Small intestine (tissue), 16 donors: ENCODE measurements at places on chromosomes 2 and 18.

GRCh38 chr2:180604077-180604476 is 376.3 kb upstream of the UBE2E3 start:
- DNase-seq = no peak

GRCh38 chr2:182924306-182924705 is 57.9 kb upstream of the FRZB start:
- DNase-seq = no peak

DNA sequence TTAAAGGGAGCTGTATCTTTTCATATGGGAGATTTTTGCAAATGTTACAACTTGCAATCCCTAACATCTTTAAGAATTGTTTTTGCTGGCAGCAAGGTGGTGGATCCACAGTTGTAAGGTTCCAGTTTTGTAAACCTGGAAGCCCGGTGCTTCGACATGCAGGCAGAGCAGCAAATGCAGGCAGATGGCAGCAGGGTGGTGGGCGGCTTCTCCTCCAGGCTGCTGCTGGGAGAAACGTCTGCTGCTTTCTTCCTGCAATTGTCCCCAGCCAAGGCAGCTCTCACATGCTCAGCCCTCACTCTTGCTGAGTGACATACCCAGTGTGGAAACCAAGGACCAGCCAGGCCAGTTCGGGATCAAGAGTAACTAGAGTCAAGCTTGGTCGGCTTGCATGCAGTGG is 166.0 kb downstream of the SEPTIN10 start:
- no peak for DNase-seq

DNA sequence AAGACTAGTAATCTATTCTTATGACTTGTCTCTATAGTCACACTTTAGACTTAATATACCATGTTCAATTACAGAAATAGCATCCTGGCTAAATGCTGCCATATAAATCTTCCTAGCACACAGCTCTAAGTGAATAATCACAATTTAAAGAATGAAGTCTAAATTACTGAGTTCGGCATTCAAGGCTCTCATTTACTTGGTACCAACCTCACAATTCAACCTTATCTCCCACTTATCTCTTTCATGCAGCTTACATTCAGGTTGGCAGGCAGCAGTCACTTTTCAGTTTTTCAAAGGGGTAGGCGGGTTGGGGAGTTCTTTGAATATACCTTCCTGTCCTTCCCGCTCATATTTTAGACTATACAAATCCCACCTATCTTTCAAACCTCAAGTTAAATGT is 1.5 kb downstream of the MMADHC start:
- peak; percentile 2 for DNase-seq

DNA sequence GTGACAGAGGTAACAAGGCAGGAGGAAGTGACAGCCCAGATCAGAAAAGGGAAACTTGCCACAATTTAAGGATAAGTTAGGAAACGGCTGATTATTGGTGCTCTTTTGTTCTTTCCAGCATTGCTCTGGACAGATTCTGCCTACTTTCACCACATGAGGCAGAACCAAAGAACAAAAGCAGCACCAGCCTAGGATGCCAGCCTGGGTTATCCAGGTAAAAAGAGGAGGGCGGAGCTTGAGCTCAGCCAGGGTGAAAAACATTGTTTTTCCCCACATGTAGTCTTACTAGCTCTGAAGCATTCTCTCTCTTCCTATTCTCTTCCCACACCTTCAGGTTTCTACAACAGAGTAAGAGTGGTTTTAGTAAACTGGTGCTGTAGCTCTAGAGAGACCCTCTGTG is 300.5 kb downstream of the TMX3 start:
- no peak for DNase-seq

DNA sequence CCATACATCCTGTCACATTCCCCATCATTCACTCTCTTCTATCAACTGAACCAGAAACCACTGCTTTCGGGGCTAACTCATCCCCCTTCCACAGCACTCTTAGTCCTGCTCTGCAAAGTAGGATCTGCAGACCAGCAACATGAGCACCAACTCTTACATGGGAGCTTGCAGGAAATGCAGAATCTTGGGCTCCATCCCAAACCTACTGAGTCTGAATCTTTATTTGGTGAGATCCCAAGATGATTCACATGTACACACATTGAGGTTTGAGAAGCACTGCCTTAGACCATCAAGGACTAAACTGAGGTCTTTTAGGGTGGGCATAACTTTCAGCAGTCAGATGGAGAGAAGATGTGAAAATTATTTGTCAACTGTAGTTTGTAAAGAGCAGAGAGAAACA is 235.6 kb upstream of the EPHA4 start:
- DNase-seq = no peak

- no peak for DNase-seq
These were observed 17.9 kb upstream of the ASB1 start for GRCh38 chr2:238408615-238409340.

- no peak for DNase-seq
These were observed 285.8 kb upstream of the MAP2 start for GRCh38 chr2:209138079-209138478.

DNA sequence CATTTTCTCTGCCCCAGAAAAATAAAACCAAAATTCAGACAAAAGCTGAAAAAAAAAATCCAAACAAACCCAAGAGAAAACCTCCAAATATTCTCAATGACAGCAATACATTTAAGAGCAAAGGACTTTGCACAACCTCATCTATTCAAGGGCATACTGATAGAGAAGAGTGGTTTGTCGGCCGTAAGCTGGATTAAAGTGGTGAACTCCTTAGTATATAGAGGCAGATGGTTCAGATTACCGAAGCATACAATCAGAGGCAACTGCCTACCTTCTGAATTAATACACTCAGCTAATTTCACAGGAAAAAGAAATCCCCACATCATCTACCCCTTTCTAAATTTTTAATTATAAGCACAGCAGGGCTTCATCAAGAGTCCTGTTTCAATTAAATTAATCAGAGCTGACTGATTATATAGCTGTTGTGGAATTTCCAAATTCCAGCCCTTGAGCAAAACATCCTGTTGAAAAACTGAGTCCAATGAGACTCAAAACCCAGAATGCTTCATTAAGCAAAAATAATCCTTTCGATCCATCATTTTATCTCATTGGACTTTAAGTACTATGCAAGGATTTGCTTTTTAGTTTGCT is at the start of gene CPLX4:
CPLX4 (minus strand) TSS at position 190 of the 591 bp plus-strand sequence; CDS start at position 3, 187 bp downstream.
- no peak for DNase-seq

DNA sequence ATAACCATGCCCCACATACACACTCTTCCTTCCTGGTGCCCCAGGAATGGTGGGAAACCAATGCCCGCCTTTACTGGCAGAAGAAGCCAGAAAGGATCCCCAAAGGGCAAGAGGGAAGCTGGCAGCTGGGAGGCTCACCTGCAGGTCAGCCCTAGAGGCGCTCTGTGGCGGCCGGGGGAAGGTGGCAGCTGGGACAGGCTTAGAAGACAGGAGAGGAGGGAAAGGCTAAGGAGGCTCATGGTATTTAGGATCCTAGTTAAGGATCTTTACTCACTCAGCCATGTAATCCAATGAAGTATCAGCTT is 23.8 kb downstream of the ADRA2B start:
- DNase-seq = no peak

- no peak for DNase-seq
These were observed 49.7 kb downstream of the GLI2 start for GRCh38 chr2:120785228-120785966.

GRCh38 chr18:8279781-8280330 is 329.4 kb upstream of the RAB12 start:
- DNase-seq = no peak

DNA sequence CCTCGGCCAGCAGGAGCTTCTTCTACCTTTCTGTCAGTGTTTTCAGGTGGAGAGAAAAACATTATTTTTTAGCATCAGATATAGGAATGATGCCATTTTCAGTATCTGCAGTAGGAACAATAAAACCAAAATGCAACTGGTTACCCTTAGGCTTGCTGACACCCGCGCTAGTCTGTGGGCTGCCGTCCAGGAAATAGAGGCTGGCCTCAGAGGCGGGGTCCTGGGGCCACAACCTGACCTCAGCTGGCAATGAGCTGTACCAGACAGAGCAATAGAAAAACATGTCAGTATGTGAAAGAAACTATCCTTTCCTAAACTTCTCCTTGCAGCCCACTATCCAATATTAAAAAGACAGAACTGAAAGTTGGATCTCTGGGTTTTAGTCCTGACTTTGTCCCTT is 4.6 kb upstream of the ST6GAL2 start:
- DNase-seq = no peak

GRCh38 chr18:58507880-58508279 is 121.0 kb downstream of the ALPK2 start:
- DNase-seq = no peak

DNA sequence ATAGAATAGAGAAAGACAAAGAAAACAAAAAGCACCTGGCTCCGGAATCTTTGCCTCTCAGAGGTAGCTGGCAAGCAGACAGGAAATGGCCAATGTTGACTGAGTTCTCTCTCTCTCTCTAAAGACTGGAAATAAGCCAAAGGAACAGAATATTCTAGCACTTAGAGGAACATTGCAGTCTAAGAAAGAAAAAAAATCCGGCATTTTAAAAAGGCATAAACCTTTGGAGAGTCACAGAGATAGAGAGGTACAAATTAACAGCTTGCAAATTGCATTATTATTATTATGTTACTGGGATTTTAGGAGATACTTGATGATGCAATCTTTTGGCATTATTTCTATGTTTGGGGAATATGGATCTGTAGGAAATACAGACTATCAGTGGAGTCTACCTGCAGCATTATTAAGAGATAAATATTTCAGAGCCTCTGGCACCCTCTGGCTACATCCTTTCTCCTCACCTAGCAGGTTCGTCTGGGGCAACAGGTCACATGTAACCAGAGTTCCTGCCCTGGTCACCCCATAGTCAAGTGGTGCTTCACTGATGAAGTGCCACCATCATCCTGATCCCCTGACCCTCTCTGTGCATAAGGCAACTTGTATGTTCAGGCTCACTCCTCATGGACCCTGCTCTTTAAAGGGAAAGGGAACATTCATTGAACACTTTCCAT is 318.9 kb upstream of the ACVR2A start:
- DNase-seq = peak; percentile 5
